NCI-H2081 treated with DMSO at 0.1 percent for 48 hours (cell line): ENCODE measurements at places on chromosomes 2 and 18.

DNA sequence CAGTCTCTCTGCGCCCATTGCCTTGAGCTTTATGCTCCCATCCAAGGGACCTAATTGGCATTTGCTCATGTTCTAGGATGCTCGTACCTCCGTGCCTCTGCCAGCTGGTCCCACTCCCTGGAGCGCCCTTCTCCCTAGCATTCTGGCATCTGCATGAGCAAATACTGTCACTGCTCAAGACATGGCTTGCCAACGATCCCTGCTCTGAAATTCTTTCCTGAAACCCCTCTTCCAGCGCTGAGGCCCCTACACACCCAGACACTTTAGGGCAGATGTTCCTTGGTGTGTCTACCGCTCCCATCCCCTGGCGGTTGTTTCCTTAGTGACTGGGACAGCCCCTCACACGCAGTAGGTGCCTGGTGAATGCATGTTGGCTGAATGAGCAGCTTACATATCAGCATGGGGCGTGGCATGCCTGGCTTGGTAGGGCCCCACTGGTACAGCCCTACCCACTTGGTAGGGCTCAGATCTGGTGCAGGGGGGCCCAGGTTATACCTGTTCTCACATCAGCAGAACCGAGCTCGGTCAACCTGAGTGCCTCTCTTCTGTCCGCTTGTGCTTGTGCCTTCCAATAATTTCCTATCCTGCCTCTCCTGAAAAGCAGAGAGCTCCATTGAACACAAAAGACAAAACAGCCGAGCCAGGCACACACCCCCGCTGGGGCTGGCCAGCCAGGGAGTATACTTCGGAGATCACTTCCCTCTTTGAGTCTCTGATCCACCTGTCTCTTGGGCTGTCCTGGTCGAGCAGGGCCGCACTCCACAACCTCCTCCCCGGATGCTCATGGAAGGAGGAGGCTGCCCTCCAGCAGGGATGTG is 59.2 kb downstream of the INHBB start:
- no peak for DNase-seq

DNA sequence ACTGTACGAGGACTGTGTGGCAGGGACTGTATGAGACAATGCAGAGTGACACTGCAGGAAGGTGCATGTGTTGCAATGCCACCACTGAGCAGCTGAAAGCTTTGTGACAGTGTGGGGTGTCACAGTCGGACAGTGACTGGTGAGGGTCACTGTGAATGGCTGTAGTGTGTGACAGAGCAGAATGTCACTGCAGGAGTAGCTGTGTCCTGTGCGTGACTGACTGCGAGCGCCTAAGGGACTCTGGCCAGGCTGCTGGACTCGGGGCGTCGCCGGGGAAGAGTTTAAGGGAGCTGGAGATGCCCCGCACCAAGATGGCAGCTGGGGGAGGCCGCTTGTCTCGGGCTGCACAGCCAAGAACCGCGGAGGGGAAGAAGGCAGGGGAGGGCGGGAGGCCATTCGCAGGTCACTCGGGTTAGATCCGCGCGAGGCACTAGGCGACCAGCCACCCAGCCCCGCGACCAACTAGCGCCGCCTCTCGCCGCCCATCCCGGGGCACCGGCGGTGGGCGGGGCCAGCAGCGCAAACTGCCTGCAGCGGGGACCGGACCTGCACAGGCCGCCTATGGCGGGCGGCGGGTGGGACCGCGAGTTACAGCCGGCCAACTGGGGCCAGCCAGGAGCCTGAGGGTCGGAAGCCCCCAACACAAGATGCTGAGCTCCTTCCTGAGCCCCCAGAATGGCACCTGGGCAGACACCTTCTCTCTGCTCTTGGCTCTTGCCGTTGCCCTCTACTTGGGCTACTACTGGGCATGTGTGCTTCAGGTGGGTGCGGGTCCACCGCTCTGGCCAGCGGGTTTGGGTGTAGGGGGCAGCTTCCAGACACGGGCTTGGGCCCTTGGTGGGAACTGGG is at the start of gene ABHD1:
TSS of gene ABHD1 (plus strand) at position 514 of the 849 bp plus-strand sequence. CDS start at position 648, 134 bp downstream.
- DNase-seq: no peak

- no peak for DNase-seq
Measured at GRCh38 chr18:58298251-58299134, 254.5 kb downstream of the NEDD4L start.

GRCh38 chr2:104250635-104251034 is 603.3 kb upstream of the POU3F3 start:
- DNase-seq: no peak

GRCh38 chr18:12637901-12638643 is 19.8 kb downstream of the SPIRE1 start:
- DNase-seq: no peak

- DNase-seq: no peak
Measured at GRCh38 chr18:62897153-62897552, 181.8 kb downstream of the PHLPP1 start.

GRCh38 chr2:150090031-150090430 is 397.4 kb downstream of the RND3 start:
- DNase-seq: no peak

DNA sequence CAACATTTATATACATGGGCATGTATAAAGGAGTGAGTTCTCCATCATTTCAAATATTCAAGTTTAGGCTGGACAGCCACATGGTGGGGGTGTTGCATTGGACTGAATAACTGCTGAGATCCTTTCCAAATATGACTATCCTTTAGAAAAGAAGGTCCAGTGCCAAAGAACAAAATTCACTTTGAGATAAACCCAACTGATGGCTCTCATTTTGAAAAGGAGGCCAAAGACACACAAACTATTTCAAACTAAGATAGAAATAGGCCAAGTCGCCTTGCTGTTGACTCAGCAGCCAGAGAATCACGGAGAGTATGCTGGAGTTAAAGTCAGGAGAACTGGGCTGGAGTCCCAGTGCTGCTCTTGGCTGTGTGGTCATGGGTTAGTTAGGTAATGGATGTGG is 204.5 kb upstream of the LRATD1 start:
- DNase-seq: no peak

GRCh38 chr2:25551316-25551715 is 122.1 kb downstream of the DTNB start:
- no peak for DNase-seq
